Gastrocnemius medialis (tissue), 4 donors: ENCODE measurements at places on chromosomes 6 and 20. TPM values are rescaled to one million over a fixed set of nuclear protein-coding genes. Genes with fewer than 3 reads are reported as not detected.
A peak's percentile ranks its signal among the peaks of the same experiment; 100 is the strongest.

RSPO4 gene
- total RNA-seq: not detected

RNF217 gene
- 14.0 TPM for total RNA-seq

SLC12A5 gene
- total RNA-seq: not detected

DNA sequence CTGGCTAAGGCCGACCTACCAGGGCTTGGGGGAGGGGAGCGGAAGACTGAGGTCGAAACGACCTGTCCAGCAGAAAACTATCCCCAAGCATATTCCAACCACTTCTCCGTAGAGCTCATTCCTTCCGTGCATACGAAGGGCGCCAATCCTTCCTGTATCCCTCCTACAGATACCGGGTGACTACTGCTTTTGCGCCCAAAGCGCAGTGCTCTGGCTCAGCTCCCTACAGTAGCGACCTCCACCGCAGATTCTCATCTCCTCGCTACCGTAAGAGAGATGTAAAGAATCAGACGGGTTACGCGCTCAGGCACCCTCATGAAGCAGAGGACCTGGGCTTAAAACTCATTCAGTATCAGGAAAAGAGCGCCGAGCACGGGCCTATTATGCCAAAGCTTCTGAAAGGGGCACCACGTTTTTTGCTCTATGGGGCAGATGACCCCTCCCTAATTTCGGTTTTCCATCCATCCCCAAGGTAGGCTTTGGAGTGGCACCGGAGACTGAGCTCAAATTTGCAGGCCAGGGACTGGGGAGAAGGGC is 563 bp upstream of the NNAT start:
- H3K27ac ChIP-seq: peak overlapping the region; percentile 100
- H3K36me3 ChIP-seq: peaks cover 22% of the 10 kb centered on the region
- no peaks in the 10 kb centered on the region for H3K27me3 ChIP-seq
- H3K4me3 ChIP-seq: peak overlapping the region; percentile 44
- no peak for DNase-seq

- no peak for DNase-seq
- peak overlapping the region; percentile 47 for H3K4me3 ChIP-seq
- H3K36me3 ChIP-seq: no peaks in the 10 kb centered on the region
- no peak overlapping the region for H3K27ac ChIP-seq
These were observed 1.5 kb downstream of the EBF4 start for GRCh38 chr20:2694008-2694471.
